ENCODE measurements at places on chromosomes 7 and 10. TPM values are rescaled to one million over a fixed set of nuclear protein-coding genes. Genes with fewer than 3 reads are reported as not detected.

DNA sequence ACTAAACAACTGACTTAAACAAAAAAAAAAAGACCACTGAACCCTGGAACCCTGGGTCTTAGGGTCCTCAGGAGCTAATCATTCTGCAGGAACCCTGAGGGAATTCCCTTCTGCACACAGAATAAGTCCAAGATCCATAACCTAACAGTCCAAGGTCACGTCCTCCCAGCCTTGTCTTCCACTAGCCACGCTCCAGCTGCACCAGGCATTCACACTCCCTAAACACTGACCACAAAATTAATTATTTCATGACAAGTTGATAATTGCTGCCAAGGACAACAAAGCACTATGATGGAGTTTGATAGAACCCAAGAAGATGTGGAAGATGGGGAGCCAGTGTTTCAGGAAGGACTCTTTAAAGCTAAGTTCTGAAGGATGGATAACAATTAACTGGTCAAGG lies 130.6 kb downstream of the SH3PXD2A start:
- H3K4me1 ChIP-seq, result no peaks in the 10 kb centered on the region
- no peak overlapping the region for H3K4me3 ChIP-seq
- no peaks in the 10 kb centered on the region for H3K36me3 ChIP-seq
- no peak for DNase-seq
- no peak overlapping the region for H3K27ac ChIP-seq

DNA sequence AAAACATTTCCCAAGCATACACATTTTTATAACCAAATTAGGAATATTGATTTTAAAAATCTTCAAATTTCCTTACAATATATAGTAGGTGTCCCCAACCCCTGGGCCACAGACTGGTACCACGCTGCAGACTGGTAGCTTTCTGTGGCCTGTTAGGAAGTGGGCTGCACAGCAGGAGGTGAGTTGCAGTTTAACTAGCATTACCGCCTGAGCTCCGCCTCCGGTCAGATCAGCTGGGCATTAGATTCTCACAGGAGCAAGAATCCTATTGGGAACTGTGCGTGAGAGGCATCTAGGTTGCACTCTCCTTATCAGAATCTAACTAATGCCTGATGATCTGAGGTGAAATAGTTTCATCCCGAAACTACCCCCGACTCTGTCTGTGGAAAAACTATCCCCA lies 62.1 kb downstream of the ZWINT start:
- DNase-seq, result no peak
- H3K4me1 ChIP-seq, result no peaks in the 10 kb centered on the region
- H3K27ac ChIP-seq, result no peak overlapping the region
- no peaks in the 10 kb centered on the region for H3K36me3 ChIP-seq
- no peak overlapping the region for H3K4me3 ChIP-seq
- H3K27me3 ChIP-seq, result no peaks in the 10 kb centered on the region

DNA sequence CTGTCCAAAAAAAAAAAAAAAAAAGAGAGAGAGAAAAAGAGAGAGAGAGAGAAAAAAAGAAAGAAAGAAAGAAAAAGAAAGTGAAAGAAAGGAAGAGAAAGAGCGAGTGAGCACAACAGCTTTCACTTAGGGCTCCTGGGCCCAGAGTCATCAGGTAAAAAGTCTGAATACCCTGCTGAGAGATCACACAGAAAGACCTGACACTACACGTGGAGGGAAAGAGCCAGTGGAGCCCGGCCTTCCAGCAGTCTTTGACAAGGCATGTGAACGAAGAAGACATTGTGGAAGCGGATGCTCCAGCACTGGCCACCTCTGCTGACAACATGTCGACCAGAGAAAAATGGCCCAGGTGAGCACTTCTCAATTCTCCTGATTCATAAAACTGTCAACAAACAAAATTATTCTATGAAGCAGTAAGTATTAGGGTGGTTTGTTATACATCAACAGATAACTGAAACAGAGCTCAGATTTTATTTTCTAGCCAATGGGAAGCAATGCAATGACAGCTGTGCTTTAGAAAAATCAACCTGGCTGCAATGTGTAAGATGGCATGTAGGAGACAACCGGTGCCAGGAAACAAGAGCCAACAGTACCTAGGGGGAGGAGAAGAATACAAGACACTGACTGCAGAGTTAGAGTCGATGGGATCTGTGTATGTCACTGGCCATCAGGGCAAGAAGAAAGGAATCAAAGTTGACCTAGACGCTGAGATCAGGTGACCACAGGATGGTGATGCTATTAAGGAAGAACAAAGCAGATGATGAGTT lies 4.4 kb downstream of the RNF216 start:
- H3K36me3 ChIP-seq, result no peaks in the 10 kb centered on the region
- no peak for DNase-seq
- H3K27me3 ChIP-seq, result no peaks in the 10 kb centered on the region
- no peak overlapping the region for H3K4me3 ChIP-seq
- no peak overlapping the region for H3K27ac ChIP-seq

DNA sequence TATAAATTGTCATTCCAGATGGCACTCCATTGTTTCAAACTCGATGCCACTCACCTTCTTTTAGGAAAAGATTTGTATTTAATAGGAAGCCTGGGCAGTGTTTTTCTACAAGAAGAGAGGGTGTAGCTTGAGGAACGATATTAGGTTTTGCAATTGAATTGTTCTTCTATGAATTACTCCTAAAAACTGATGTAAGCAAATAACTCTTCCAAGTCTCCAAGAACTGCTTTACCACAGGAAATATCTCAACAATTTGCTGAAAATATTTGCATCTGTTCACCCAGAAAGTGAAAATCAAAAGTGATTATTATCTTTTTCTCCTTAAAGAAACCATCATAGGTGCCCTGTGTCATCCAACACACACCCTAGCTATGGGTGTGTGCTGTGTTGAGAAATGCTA lies 261.3 kb upstream of the MEOX2 start:
- no peaks in the 10 kb centered on the region for H3K4me1 ChIP-seq
- H3K4me3 ChIP-seq, result no peak overlapping the region
- H3K27ac ChIP-seq, result no peak overlapping the region
- H3K27me3 ChIP-seq, result no peaks in the 10 kb centered on the region

DNA sequence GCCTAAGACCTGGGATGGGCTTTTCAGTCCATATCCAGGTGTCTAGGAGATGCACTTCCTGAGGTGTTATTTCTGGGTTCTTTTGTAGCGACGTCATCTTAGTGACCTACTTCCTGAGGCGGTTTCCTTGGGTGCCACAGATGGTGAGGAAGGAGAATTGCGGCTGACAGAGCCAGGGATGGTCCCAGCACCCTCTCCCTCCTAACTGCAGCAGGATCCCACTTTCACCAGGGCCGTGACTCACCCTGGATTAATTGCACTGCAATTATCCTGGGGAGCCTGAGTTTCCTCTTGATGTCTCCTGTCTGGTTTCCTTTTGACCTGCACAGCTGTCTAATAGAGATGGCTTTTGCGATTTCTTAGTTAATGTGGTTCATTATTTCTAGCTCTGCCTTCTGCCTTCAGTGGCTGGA lies 271.7 kb downstream of the TCF7L2 start:
- H3K27me3 ChIP-seq, result no peaks in the 10 kb centered on the region
- no peak overlapping the region for H3K4me3 ChIP-seq
- no peak overlapping the region for H3K27ac ChIP-seq
- no peaks in the 10 kb centered on the region for H3K36me3 ChIP-seq
- no peak for DNase-seq

GRCh38 chr7:19957664-19958063 lies 184.2 kb upstream of the TMEM196 start:
- H3K27ac ChIP-seq, result no peak overlapping the region
- no peak overlapping the region for H3K4me3 ChIP-seq
- DNase-seq, result no peak
- no peaks in the 10 kb centered on the region for H3K4me1 ChIP-seq
- H3K36me3 ChIP-seq, result no peaks in the 10 kb centered on the region

DNA sequence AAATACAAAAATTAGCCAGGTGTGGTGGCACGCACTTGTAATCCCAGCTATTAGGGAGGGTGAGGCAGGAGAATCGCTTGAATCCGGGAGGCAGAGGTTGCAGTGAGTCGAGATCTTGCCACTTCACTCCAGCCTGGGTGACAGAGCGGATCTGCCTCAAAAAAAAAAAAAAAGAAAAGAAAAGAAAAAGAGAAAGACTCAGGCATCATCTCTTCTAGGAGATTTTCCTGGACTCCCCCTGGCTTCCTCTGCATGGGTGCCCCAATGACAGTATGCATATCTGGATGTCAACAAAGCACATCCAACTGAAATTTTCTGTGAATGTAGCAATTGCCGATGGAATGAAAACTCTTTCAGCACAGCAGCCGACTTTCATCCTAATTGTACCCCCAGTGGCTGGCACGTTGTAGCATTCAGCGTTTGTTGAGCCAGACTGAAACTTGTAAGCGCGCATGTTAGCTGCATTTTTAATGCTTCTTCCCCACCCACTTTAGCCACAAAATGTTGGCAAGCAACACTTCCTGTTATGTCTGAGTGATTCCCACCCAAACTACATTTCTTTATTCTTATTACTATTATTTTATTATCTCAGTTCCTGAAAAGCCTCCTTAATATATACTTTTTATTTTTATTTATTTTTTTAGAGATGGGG lies 70.2 kb downstream of the PRTFDC1 start:
- H3K27me3 ChIP-seq, result no peaks in the 10 kb centered on the region
- no peak for DNase-seq
- no peak overlapping the region for H3K4me3 ChIP-seq
- no peak overlapping the region for H3K27ac ChIP-seq

GRCh38 chr10:59814878-59815277 lies 61.6 kb upstream of the MRLN start:
- no peaks in the 10 kb centered on the region for H3K4me1 ChIP-seq
- H3K36me3 ChIP-seq, result no peaks in the 10 kb centered on the region
- no peaks in the 10 kb centered on the region for H3K27me3 ChIP-seq
- no peak overlapping the region for H3K27ac ChIP-seq

DNA sequence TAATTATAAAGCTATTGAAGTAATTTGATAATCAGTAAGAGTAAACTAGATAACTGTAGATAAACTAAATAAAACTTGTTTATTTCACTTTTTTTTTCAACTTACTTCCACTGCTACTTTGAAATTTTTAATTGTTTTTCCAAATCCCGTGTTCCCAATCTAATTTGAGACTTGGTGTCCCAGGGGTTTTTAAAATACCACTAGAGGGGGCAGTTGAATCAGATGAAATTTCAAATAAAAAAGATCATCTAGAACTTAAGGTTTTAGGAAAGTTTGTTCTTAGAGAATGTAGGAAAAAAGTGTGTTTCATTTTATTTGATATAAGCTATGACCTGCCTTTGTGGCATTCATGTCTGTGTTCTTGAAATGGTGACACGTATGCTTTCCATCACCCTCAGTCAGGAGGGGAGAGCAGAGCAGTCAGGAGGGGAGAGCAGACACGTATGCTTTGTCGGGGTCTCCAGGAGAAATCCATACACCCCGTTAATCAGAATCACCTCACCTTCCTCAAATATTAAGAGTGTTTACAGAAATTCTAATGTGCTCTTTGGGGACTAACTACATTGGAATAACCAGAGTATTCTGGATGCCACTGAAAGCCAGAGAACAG lies 49.9 kb downstream of the C10orf67 start:
- no peak for DNase-seq
- H3K27me3 ChIP-seq, result no peaks in the 10 kb centered on the region
- no peaks in the 10 kb centered on the region for H3K36me3 ChIP-seq
- H3K4me1 ChIP-seq, result no peaks in the 10 kb centered on the region

DNA sequence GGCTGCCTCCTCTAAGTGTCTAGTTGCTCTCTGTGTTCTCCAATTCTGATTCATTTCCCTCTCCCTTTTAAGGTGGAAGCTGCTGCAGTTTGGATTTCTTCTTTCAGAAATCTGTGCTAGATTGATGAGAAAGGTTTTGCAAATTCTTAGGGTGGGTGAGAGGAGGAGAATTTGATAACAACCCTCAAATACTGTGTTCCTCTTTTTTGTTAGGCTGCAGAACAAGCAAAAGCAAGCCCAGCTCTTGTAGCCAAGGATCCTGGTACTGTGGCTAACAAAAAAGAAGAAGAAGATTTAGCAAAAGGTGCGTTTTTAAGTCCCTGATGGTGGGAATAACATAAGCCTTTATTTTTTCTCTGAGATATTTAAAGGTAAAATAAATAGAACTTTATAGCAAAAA lies 49.1 kb downstream of the STAM start:
- H3K4me1 ChIP-seq, result no peaks in the 10 kb centered on the region
- H3K36me3 ChIP-seq, result no peaks in the 10 kb centered on the region
- H3K27me3 ChIP-seq, result no peaks in the 10 kb centered on the region

- no peak overlapping the region for H3K4me3 ChIP-seq
- no peaks in the 10 kb centered on the region for H3K36me3 ChIP-seq
- no peak overlapping the region for H3K27ac ChIP-seq
- H3K4me1 ChIP-seq, result no peaks in the 10 kb centered on the region
- no peaks in the 10 kb centered on the region for H3K27me3 ChIP-seq
- DNase-seq, result no peak
Measured at GRCh38 chr10:59435707-59436106, 73.4 kb upstream of the FAM13C start.

- H3K4me3 ChIP-seq, result no peak overlapping the region
- H3K36me3 ChIP-seq, result no peaks in the 10 kb centered on the region
- H3K27ac ChIP-seq, result no peak overlapping the region
- H3K4me1 ChIP-seq, result no peaks in the 10 kb centered on the region
Measured at GRCh38 chr7:36272567-36273269, 116.9 kb upstream of the ANLN start.

DNA sequence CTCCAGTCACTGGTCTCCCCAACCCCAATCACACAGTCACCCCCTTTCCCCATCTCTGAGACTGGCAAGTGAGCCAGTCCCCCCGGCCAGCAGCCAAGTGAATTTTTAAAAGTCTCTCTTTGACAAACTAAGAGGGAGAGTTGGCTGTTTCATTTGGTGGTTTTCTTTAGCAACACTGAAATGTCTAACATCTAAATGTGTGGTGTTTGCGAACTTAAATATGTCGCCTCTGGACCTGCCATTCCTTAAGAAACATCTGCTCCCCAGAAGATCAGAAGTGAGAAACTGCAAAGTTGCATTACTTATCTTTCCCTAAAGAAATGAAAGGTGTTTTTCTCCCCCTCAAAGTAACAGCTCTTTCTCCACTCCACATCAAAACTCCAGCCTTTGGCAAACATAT lies 34.7 kb upstream of the PLXNA4 start:
- H3K27me3 ChIP-seq, result no peaks in the 10 kb centered on the region
- peaks cover 4% of the 10 kb centered on the region for H3K4me1 ChIP-seq
- no peak overlapping the region for H3K4me3 ChIP-seq
- no peak overlapping the region for H3K27ac ChIP-seq
- no peak for DNase-seq
- no peaks in the 10 kb centered on the region for H3K36me3 ChIP-seq

- H3K4me1 ChIP-seq, result no peaks in the 10 kb centered on the region
- H3K27ac ChIP-seq, result no peak overlapping the region
- H3K36me3 ChIP-seq, result no peaks in the 10 kb centered on the region
- H3K27me3 ChIP-seq, result no peaks in the 10 kb centered on the region
- H3K4me3 ChIP-seq, result no peak overlapping the region
Measured at GRCh38 chr10:128507066-128507465, 380.8 kb upstream of the MKI67 start.

GRCh38 chr7:134701272-134701671 lies 54.6 kb downstream of the BPGM start:
- no peak for DNase-seq
- H3K27me3 ChIP-seq, result no peaks in the 10 kb centered on the region
- H3K27ac ChIP-seq, result peak overlapping the region; percentile 92
- no peak overlapping the region for H3K4me3 ChIP-seq
- no peaks in the 10 kb centered on the region for H3K36me3 ChIP-seq

ZNF107 gene
- 5.0 TPM for total RNA-seq

LRIT1 gene
- total RNA-seq, result not detected

ITGA8 gene
- 64.8 TPM for total RNA-seq

SLC18A3 gene
- total RNA-seq, result 0.07 TPM

GHITM gene
- total RNA-seq, result 83.6 TPM
